ENCODE measurements at places on chromosomes 7 and 10.
A peak's percentile ranks its signal among the peaks of the same experiment; 100 is the strongest.

DNA sequence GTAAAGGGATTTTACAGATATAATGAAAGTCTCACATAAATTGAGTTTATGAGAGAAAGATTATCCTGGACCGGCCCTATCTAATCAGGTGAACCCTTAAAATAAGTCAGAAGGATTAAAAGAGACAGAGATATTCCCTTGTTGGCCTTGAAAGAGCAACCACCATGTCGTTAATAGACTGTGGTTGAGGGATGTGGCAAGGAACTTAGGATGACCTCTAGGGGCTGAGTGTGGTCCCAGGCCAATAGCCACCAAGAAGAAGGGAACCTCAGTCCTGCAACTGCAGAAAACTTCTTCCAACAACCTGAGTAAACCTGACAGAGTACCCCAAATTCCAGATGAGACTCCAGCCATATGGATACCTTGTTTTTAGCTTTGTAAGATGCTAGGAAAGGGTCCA, 121.5 kb downstream of the POLR1F start:
- DNase-seq = no peak

GRCh38 chr7:47795631-47796030, 152.6 kb downstream of the PKD1L1 start:
- peak; percentile 88 for DNase-seq

DNA sequence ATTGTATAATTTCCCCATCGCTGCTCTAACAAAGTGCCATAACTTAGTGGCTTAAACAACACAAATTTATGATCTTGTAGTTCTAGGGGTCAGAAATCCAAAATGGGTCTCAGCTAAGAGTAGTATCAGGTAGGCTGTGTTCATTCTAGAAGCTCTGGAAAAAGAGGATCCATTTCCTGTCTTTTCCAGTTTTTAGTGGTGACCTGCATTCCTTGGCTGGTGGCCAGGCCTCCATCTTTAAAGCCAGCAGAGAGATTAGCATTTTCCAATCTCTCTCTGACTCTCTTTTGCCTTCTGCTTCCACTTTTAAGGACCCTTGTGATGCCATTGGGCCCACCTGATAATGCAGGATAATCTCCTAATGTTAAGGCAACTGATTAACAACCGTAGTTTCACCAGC, 41.0 kb upstream of the C10orf120 start:
- DNase-seq = no peak

DNA sequence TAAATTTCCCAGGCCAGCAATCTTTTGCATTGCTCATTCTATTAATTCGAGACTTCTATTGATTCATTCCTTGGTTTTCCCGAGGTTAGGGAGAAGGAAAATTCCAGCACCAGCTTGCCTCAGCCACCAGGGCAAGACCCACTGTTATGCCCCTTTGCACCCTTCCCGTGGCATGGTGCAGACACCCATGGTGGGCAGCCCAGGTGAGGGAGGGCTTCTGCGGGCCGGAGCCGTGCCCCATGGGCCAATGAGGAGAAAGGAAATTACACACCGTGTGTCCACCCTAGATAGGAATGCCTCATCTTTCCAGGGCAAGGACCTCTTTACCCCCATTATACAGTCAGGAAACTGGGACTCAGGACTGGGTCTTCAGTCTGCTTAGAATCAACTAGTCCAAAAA, 4.5 kb upstream of the GRID1 start:
- no peak for DNase-seq

Measured in AG09309 (cell line).